Activated CD4-positive, alpha-beta T cell treated with anti-CD3 and anti-CD28 coated beads for 24 hours (primary cell): ENCODE measurements at places on chromosomes 16 and 17.

DNA sequence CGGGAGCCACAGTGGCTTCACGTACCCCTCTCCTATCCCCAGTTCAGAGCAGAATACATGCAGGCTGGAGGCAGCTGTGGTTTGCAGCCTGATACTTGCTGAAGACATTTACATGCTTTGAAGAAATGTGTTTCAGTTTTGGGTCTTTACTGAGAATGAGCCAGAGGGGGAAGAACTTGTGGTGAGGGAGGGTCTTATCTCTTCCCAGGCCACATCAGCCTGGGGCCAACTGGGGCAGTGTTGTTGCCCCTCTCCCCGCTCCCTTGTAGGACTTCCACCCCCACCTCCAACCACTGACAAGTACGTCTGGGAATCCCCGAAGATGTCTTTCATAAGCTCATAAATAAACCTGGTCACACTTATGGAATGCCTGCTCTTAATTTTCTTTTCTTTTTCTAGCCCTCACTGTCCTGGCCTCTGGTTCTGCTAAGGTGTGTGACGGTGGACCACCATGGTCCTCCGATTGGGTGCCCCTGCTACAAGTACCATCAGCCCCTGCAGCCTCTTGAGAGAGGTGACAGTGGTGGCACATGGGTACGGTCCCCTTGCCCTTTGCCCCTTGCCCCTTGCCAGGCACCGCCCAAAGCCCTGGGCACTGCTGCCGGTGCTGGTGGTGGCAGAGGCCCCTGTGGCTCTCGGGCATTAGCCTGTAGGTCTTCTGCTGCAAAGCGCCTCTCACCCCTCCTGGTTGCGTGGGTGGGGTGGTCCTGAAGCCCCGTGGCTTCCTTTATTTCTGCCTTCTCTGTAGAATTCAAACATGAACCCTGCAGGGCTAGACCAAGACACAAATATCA lies 144.8 kb upstream of the RPH3AL start:
- DNase-seq: no peak

- no peak for DNase-seq
Measured at GRCh38 chr16:64469906-64470702, 651.8 kb downstream of the CDH11 start.

GRCh38 chr16:76345163-76345661 lies 68.0 kb downstream of the CNTNAP4 start:
- DNase-seq: no peak

DNA sequence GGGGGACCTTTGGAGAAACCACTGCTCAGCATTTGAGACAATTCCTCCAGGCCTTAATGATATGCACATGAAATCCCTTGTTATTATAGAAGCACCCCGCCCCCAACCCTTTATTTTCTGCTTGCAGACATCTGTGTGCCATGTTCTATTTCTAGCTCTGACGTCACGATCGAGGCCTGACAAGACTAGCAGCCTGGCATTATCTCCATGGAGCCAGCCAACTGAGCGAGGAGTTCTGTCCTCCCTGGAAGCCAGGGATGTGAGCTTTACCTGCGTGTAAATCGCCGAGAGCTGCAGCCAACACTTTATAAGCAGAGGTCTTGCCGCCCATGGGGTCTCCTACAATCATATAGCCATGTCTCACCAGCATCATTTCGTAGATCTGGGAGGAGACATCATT lies 116.9 kb downstream of the DNAH3 start:
- no peak for DNase-seq
